ENCODE measurements at places on chromosomes 7 and 10.

- DNase-seq = no peak
Measured at GRCh38 chr10:71220689-71221540, 8.5 kb downstream of the UNC5B start.

GRCh38 chr10:17115683-17116082 lies 13.9 kb downstream of the CUBN start:
- no peak for DNase-seq

DNA sequence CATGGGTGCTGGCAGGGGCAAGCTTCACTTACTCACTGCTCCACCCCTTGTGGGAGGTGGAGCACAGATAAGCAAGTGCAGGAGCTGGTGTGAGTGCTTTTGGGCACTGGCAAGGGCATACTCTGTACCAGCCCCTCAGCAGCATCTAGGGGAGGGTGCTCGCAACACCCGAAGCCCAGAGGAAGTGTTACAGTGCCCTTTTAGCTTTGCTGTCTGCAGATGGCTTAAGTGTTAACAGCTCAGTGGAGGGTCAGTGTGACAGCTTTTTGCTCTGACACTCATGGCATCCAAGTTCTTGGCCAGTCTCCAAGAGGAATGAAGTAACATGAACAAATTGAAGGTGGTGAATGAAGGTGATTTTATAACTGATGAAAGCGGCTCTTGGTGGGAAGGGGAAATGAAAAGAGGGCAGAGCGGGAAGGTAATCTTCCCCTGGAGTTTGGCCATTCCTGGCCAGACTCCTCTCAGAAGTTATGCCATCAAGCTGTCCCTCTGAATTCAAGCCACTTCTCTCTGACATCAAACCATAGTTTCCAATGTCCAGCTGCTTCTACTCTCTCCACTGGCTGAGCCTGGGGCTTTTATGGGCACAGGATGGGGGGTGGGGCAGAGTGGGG lies 862.5 kb downstream of the KCNMA1 start:
- DNase-seq = no peak

- no peak for DNase-seq
Measured at GRCh38 chr10:71757399-71757922, 15.9 kb downstream of the VSIR start.

GRCh38 chr10:16931930-16932329 lies 114.7 kb upstream of the RSU1 start:
- DNase-seq = no peak

DNA sequence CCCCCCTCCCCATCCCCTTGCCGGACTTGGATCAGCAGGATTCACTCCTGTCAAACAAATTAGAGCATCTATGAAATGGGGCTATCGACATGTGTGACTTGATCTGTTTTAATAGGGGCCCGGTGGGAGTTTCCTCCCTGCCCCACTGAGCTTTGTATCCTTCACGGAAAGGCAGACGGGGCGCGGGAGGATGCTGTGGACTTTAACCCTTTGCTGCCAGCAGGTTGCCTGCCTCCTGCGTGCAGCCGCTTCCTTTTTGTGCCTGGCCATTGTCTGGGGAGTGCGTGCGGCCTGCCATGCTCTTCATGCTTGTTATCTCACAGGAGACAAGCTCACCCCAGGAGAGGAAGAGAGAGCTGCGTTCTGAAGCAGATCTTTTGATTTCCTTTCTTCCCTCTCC lies 512.8 kb upstream of the GALNT17 start:
- no peak for DNase-seq

DNA sequence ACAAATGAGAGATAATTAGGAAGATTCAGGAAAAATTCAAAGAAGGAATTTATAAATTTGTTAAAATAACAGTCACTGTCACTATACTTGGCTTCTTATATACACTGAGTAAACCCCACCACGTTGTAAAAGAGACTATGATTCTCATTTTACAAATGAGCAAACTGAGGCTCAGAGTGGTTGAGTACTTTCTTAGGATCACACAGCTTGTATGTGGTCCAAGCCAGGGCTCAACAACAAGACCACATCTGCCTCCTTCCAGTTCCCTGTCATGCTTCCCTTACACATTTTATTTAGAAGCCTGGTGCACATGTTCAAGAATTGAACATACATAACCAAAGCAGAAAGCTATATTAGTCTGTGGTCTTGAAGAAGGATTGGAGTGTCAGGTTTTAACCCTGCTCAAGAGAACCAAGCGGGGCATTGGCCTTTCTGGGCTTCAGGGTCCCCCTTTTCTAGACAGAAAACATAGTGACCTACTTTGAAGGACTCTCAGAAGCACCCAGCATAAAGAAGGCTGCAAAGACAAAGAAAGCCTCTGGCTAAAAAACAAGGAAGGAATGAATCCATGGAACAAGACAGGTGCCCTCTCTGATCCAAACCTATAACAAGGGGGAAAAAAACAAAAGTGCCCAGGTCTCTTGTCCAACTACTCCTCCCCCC lies 846 bp downstream of the MRLN start:
- DNase-seq = no peak

DNA sequence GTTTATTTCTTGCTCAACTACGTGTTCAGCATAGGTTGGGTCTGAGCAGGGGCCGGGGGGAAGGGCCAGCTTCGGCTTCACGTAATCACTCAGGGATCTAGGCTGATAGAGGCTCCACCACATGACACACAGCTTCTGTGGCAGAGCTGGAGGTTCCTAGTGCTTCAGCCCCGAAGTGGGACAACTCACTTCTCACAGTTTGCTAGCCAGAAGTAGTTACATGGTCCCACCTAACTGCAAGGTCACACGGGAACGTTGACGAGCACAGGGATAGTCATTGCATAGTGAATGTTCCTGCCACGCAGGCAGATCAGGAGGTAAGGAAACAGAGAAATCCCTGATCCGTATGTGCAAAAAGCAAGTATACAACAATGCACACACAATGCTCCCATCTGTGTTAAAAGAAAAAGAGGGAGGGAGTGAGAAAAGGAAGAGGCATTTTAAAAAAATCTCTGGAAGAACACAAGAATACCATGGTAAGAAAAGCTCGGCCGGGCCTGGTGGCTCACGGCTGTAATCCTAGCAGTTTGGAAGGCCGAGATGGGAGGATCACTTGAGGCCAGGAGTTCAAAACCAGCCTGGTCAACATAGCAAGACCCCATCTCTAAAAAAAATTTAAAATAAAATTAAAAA lies 16.9 kb downstream of the SMURF1 start:
- DNase-seq = no peak

DNA sequence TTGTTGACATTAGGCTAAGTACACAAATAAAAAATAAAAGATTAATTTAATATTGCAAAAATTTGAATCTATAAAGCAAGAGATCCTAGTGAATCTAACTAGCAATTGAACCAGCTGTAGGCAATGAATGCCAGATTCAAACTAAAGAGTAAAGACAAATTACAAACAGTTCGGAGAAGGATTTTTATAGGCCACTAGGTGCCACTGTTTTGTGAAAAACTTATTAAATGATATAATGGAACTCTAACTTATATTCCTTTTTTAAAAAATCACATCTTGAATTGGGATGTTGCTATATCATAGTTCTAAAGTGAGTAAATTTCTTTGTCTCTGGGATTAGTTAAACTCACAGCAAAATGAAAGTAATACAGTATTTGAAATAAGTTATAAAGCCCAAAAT lies 39.1 kb upstream of the GNAI1 start:
- DNase-seq = peak; percentile 31

- no peak for DNase-seq
Measured at GRCh38 chr10:128808921-128809440, 658.1 kb upstream of the MGMT start.

DNA sequence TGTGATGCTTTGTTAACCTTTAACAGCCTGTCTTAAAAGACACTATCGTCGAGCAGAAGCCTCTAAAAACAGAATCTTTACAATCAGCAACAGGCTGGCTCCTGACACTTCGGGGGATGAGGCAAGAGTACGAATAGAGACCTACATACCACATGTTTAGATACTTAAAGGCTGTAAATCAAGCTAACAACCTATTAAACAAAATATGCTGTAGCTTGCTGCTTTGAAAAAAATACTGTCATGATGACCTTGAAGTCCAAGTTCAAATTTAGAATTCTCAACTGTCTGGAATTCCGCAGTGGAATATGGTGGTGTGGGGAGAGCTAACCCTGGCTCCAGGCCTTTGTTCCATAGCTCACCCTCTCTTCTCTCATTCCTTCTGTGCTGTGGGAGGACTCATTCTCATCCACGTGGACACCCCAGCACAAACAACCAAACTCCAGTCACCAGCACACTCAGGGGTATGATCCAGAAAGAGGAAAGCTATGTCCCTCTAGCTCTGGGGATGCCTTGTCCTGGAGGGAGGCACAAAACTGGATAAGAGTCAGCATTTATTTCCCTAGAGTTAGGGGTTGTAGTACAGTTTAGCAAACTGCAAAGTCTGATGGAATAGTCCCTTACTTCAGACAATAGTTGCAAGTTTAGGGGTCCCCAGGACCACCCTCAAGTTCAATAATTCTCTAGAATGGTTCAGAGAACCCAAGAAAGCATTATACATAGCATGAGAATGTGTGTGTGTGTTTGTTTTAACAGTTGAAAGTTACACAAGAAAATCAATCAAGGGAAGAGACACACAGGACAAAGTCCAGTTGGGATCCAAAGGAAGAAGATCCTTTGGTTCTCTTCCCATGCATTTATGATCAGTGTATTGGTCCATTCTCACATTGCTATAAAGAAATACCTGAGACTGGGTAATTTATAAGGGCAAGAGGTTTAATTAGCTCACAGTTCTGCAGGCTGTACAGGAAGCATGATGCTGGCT lies 196.1 kb upstream of the SVIL start:
- DNase-seq = no peak

DNA sequence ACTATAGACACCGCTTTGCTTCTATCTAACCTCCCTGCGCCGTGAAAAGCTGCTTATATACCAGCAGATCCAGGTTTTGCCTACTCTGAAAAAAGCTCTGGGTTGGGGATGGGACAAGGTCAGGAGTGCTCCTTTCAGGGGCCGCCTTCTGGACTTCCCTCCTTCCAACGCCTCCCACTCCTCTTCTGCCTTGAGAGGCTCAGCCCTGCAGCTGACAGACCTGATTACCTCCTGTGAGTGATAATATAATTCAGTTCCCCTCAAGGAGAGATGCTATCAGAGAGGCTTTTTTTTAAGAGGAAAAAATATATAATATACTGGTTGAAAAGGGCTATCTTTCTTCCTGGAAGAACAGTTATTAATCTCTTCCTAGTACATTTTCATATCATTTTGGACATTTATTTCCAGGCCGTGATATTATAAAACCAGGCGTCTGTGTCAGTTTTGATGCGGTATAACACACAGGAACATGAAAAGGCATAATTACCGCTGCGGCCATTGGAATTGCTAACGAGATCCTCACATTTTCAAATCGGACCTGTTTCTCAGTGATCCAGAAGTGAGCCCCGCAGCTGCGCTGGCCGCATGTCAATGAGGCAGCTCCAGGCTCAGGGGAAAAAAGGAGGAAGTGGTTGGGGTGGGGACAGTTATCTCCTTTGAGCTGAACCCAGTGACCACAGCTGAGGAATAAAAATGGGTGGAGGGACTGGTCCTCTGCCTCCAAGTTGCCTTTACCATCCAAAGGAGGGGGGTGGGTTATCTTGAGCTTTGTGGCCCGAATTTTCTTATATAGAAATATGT lies 457.1 kb downstream of the TYW1 start:
- DNase-seq = no peak

GRCh38 chr10:121322776-121323175 lies 275.5 kb downstream of the FGFR2 start:
- DNase-seq = no peak

- no peak for DNase-seq
Measured at GRCh38 chr7:2794836-2795636, 49.1 kb downstream of the GNA12 start.

DNA sequence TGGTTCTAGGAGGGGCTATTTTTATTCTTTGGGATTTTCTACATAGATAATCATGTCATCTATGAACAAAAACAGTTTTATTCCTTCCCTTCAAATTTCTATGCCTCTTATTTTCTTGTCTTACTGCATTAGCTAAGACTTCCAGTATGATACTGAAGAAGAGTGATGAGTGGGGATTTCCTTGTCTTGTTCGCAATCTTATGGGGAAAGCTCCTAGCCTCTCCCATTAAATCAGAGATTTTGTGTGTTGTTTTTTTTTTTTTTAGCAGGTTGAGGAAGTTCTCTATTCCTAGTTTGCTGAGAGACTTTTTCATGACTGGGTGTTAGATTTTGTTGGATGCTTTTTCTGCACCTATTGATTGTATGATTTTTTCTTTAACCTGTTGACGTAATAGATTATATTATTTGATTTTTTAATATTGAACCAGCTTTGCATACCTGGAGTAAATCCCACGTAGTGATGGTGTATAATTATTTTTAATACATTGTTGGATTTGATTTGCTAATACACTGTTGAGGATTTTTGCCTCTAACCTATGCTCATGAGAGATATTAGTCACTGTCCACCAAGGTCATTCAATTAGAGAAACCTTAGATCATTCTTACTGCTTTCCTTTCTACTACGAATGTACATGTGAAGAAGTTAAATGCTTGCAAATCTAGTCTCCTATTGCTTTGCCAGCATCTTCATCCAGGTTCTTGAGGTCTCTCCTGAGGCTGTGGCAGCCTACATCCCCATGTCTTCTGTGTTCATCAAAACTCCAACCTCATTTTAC lies 6.5 kb downstream of the ATP5F1C start:
- no peak for DNase-seq

- DNase-seq = no peak
Measured at GRCh38 chr7:128934361-128935341, 3.1 kb upstream of the IRF5 start.

DNA sequence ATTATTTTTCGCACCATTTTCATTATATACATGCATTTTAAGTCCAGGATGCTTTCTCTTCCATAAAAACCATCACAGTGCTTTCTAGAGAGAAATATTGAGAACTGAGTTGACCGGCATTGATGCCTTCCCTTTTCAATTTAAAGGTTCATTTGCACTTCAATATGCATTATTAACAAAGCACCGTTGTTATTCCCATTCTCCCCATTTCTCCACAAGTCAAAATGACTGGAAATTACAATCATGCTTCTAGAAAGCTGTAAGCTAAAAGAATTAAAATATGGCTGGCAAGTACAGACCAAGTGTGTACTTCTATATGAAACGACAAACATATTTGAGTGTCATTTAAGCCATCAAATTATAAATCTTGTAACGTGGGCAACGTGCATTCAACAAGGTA lies 219.5 kb downstream of the FANK1 start:
- no peak for DNase-seq

- no peak for DNase-seq
Measured at GRCh38 chr10:74107391-74107790, 43.2 kb downstream of the AP3M1 start.

DNA sequence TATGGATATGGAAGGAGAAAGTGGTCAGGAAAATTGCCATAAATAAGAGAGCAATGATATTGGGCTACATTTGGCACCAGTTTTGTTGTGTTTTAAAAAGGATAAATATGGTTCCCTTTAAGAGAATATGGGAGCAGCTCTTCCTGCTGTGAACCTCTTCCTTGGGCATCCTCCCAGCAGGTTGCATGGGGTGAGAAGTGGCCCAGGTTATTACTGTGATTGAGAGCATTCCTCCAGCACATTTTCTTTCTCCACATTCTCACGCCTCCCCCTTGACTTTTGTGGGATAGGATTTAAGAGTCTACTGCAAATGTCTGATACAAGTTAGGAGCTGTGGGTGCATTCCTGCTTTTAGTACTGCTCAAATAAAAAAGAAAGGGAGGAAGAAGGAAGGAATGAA lies 214.8 kb downstream of the POU6F2 start:
- DNase-seq = no peak

GRCh38 chr7:103011650-103012049 lies 62.9 kb downstream of the FBXL13 start:
- DNase-seq = peak; percentile 15
